ENCODE measurements at places on chromosomes 1 and 21.

- no peak for DNase-seq
These were observed 43.8 kb downstream of the MIER1 start for GRCh38 chr1:66968574-66968973.

DNA sequence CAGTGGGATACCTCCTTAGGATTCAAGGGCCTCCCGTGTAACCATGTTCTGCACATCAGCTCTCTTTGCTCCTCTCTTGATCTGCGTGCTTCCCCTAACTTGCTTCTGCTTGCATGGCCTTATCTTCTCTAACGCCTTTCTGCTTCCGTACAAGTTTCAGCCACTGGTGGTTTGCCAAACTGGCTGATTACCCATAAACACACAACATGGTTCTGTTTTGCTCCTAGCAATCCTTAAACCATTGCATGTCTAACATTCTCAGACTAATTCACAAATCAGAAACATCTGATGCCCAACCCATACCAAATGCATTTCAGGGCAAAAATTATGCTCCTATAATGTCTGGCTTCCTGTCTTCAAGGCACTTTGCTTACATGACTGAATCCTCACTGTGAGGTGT, 166.4 kb downstream of the PBX1 start:
- DNase-seq = no peak

GRCh38 chr1:61270761-61271411, 188.5 kb downstream of the NFIA start:
- DNase-seq = no peak

- DNase-seq = no peak
These were observed 64.5 kb upstream of the FAM3B start for GRCh38 chr21:41251961-41252642.

GRCh38 chr1:55559842-55560241, 344.7 kb upstream of the USP24 start:
- no peak for DNase-seq

- DNase-seq = peak; percentile 77
These were observed 685 bp downstream of the CRTC2 start for GRCh38 chr1:153957744-153958110.

GRCh38 chr1:228083871-228084278, 1.4 kb downstream of the ARF1 start:
- no peak for DNase-seq

- no peak for DNase-seq
These were observed 61.9 kb downstream of the DNTTIP2 start for GRCh38 chr1:93816970-93817678.

- DNase-seq = peak; percentile 96
These were observed at the start of gene LYPLAL1 for GRCh38 chr1:219173758-219174459. Gene LYPLAL1, plus strand, starts transcription at chr1:219173878. Its CDS starts 13 bp downstream, at chr1:219173891.
